ENCODE measurements at places on chromosomes 13 and 19.

- DNase-seq = no peak
Observed at GRCh38 chr13:41639955-41640780, 182.8 kb downstream of the RGCC start.

- DNase-seq = no peak
Observed at GRCh38 chr13:32889986-32890565, 126.1 kb upstream of the KL start.

- DNase-seq = no peak
Observed at GRCh38 chr19:51121257-51121656, 3.4 kb upstream of the SIGLEC9 start.

GRCh38 chr13:97057176-97057575 is 62.9 kb upstream of the OXGR1 start:
- DNase-seq = no peak

GRCh38 chr13:50131920-50132903 is 117.0 kb downstream of the KCNRG start:
- no peak for DNase-seq

- DNase-seq = no peak
Observed at GRCh38 chr13:110164706-110165105, 142.3 kb downstream of the COL4A1 start.

DNA sequence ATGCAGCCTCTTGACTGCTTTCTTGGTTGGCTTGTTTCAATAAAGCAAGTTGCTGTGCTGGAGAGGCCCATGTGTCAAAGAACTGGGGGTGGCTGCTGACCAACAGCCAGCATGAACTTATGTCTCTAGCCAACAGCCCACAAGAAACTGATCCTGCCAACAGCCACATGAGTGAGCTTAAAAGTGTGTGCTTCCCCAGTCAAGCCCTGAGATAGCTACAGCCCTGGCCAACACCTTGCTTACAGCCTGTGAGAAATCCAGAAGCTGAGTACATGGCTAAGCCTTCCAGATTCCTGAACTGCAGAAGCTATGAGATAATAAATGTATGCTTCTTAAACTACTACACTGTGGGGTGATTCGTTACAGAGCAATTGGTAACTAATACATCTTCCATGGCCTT is 38.9 kb upstream of the IPO5 start:
- DNase-seq = no peak

DNA sequence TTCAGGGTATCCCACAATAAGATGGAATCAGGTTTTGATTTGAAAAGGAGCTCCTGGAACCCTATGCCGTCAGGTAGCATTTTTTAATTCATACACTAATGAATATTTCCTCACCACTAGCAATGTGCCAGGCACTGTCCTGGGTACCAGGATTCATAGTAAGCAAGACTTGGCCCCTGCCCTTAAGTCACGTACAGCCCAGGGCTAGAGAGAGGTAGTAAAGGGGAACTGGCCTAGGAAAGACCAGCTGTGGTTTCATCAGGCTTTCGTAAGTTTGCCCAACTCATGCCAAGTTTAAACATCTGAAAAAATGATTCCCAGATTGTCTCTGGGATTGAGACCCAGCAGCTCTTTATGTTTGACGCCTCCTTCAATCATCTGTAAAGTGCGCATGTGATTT is 45.9 kb upstream of the AMER2 start:
- no peak for DNase-seq

- no peak for DNase-seq
Observed at GRCh38 chr13:81779876-81780275, 1439.0 kb upstream of the SPRY2 start.

DNA sequence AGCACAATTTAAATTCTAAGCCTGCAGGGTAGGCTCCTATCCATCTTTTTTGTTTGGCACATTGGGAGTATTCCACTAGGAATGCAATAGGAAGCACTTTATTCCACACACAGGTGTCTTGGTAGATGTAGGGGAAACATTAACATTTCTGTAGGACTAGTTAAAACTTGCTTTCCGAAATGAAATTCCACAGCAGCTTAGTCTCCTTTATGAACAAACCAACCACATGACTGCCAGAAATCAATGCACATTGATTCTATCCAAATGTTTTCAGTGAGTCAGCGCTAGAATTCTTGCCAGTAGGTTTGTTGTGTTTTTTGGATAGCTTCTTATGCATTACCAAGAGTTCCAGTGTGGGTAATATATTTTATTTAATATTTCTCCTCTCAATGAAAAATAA is 207.9 kb upstream of the CSNK1A1L start:
- DNase-seq = no peak

DNA sequence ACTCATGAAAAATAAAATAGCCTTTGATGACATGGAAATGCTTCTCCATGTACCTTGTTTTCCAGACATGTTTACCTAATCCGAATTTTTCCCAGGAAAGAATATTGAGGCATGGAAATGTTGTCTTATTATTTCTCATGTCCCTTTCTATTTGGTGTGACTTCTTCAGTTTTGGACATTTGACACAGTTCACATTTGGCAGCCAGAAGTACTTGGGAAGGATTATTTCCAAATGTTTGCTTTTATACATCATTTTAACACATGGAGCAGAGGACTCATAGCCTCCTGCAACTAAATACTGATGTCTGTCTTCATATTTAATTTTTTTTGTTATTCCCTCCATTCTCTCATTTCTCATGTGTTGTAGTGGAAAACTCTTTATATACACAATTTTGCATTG is 94.3 kb downstream of the POSTN start:
- DNase-seq = no peak

DNA sequence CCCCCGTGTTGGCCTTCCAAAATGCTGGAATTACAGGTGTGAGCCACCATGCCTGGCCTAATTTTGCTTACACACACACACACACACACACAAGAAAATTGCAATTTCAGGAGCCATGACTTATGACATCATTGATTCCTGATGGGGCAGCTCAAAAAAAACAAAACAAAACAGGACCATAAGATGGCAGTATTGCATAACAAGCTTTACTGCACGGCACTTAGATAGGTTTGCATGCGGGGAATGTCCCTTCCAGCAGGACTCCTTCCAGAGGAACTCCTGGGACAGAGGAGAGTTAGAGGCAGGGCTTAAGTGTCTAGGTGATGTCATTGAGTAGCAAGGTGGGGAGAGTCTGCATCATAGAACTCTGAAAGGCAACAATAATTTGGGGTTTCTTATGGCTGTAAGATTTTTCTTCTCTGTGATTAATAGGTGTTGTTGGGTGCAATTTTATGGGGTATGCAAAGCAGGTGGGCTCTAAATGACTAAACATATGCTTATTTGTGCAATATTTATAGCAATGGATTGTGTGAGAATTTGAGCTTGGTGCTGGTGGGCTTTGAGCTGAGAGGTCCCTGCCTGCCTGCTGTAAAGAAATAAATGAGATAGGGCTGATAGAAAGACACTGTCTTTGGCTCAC is 9.0 kb upstream of the ACSBG2 start:
- DNase-seq = peak; percentile 36

DNA sequence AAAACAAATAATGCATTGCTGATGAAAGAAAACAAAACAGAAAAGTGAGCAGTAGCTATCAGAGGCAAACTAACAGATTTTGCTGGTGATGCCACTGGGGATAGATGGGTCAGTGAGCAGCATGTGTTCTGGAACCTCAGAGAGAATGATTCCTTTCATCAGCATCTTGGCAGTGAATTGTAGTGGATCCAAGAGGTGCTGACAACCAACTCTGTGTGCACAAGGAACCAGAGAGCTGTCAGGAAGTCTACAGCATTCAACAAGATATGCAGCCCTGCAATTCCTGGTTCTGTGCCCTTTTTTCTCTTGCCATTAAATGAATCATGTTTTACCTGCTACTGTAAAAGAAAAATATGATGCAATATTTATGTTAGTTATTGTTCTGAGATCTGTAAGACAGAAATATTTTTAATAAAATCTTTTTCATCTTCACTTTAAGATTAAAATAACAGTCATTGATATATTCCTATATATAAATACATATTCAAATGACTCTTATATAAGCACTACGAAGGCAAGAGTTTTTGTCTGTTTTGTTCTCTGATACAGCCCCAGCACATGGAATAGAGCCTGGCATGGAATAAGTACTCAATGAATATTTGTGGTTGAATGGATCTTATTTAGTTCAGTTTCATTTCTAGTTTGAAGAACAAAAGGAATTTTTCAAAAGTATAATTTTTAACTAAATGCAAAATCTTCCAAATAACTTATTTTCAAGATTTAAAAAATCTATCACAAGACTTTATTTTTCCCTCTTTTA is 80.8 kb downstream of the FREM2 start:
- peak; percentile 89 for DNase-seq

DNA sequence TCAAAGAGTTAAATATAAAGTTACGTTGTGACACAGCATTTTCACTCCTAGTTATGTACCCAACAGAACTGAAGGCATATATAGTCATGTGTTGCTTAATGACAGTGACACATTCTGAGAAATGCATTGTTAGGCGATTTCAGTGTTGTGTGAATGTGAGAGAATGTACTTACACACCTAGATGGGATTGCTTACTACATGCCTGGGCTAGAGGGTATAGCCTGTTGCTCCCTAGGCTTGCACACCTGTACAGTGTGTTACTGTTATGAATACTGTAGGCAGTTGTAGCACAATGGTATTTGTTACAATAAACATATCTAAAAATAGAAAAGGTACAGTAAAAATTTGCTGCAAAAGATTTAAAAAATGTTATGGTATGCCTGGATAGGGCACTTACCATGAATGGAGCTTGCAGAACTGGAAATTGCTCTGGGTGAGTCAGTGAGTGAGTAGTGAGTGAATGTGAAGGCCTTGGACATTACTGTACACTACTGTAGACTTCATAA is 89.2 kb downstream of the DHRS12 start:
- DNase-seq = no peak

DNA sequence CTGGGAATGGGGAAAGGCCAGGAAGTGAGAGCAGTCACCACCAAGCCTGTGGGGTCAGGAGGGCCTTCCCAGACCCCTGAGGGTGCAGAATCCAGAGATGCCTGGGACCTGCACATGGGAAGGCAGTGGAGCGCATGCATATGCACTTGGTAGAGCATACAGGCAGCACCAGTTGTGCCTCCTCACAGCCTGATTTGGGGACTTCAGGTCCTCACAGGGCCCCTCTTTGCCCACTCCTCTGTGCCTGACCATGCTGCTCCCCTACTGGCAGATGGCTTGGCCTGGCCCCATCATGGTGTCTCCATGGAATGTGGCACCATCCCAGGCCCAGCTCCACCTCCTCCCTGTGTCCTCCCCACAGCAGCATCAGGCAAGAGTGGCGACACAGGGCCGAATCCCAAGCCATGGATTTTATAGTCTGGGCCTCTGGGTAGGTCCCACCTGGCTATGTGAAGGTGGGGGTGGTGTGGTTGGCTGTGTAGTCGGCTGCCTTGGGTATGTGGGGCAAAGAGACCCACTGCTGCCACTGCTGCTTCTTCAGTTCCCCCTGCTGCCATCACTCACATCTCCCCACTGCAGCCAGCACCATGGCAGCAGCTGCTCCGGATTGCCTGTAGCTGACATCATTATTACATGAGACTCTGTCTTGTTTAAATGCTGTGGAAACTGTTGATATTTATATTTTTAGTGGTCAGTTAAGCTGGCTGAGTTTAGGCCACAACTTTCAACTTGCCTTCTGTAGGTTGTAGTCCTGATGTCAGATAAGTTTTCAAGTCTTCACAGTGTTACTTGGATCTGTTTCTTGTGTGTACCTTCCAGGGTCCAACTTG is 247.0 kb downstream of the GPC6 start:
- DNase-seq = no peak

GRCh38 chr19:19575411-19575810 is 37.3 kb downstream of the CILP2 start:
- DNase-seq = no peak

DNA sequence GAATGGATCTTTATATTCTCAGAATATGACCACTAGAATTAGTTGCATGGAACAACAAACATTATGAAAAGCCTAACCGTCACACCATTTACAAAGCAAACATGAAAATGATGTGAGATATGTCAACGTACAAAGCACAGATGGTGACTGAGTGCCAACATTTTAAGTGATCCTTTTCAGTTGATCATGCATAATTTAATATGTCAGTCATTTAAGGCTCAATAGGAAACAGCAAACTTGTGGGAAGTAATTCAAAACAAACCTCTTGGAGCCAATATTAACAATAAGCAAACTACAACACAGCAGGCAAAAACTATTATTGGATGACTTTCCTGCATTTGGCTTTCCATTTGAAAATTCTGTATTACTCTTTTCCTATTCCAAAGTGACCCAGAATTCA is 277.6 kb downstream of the SLITRK6 start:
- no peak for DNase-seq

- no peak for DNase-seq
Observed at GRCh38 chr13:75296641-75297040, 185.3 kb downstream of the TBC1D4 start.

GRCh38 chr13:26949701-26950502 is 189.3 kb upstream of the GPR12 start:
- no peak for DNase-seq
